CD4-positive, alpha-beta T cell treated with Interleukin-17A for 4 hours (primary cell): ENCODE measurements at places on chromosomes 4 and X.

DNA sequence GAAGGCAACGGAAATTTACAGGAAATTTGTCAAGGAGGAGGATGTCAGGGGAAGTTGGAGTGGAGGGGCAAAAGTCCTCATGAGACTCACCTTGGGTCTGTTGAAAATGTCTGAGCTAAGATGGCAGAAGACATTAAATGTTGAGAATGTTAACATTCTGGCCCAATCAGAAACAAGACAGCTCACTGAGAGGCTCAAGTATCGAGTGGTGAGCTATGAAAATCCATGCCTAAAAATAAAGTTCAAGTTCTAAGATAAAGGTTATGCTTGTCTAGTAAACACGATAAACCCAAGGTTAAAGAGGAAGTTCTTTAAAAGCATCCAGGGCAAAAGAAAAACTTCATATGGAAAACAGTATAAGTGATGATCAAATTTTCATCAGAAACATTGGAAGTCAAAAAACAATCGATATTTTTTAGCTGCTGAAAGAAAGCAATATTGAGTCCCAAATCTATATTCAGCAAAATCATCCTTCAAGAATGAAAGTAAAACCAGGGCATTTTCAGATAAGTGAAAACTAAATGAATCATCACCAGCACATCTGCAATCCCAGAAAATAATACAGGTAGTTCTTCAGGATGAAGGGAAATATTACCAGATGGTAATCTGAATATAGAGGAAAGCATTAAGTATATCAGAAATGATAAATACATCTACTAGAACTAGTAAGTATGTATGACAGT, 462.4 kb downstream of the TLL1 start:
- no peak for DNase-seq

DNA sequence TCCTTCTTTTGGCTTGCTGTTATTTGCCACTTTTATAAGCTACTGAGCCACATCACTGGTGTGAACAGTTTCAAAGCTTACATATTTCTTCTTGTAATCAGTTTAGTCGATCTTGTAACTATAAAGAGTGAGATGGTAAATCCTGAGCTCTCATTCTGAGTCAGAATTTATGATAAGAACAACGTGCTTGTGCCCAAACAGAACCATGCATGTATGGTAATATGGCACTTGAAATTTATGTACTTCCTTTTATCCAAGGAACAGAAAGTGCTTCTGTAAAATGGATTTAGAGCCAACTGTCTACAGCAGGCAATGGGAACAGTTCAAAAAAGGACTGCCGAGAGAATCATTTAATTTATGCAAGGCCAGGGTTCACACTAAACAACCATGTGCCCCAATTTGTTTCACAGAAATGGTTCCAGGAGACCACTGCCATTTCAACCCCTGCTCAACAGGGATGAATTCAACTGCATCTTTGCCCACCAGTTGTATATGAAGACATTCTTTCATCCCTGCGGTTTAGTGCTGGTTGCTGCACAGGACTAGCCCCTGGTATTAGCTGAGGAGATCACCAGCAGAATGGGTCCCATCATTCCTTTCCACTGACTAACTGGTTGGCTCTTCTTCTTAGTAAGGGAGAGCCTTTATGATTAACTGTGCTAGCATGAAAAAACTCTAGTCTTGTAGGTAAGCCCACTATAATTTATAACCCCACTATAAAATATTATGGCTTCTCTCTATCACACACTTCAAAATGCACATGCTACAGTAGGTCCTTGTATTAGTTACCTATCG, 162.9 kb upstream of the PGRMC2 start:
- no peak for DNase-seq

GRCh38 chrX:81354954-81355353, 153.1 kb downstream of the SH3BGRL start:
- no peak for DNase-seq

DNA sequence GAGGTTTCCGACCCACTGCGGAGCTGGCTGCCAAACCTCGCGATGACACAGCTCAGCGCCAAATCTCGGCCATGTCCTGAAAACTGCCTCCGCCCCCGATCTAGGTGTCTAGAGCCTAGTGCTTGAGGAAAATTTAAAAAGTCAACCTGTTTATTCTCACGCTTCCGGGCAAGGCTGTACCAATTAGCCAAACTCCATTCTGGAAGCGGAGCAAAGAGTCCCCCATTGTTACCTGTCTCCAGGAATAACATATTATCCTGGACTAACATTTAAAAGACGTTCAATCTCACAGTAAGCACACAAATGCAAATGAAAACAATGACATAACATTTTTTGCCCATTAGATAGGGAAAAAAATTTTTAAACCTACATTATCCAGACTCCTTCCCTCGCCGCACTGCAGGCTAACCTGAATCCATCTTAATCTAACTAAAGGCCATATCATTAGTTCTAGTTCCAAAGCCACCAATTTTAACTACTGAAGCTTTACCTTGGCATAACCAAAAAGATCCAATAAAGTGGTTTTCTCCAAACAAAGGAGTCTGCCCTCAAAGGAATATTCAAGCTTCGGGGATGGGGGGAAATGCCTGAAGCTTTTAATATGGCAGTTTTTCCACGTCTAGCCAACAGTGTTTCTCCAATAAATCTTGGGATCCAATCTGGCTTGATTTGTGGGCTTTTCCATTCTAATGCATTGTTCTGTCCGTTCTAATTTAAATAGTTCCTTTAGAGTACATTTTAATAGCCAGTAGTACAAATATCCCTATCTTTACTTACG, 1.9 kb downstream of the HUWE1 start:
- DNase-seq: no peak

- DNase-seq: no peak
These were observed 103.4 kb downstream of the PDGFRA start for GRCh38 chr4:54332542-54332941.

GRCh38 chr4:155929833-155930232, 23.8 kb downstream of the CTSO start:
- DNase-seq: no peak

DNA sequence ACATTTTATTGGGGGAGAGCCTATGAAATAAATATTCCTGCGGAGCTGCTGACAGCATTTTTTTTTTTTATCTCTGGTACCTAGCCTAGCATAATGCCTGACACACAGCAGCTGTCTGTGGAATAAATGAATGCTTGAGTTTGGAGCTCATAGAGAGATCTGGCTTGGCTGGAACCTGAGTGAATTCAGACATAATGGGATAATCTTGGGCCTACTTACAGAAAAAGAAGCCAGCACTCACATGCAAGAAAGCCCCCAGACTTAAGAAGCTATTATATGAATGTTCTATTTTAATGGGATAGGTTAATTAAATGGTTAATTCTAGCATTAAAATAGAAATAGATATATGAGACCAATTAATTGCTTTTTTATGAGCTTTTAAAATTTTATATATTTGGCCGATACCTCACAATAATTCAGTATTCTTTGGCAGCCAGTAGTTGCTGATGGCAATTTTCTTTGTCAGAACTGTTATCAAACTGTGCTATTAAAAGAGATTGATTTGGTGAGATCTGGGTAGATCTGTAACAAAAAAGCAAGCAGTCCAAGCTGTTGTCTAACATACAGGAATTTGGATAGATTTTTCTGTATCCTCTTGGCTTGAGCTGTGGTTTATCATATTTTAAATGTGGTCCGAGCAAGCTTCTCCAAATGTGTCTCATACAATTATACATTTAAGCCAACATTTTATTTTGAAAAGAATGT, 654.2 kb downstream of the PCDH7 start:
- no peak for DNase-seq

DNA sequence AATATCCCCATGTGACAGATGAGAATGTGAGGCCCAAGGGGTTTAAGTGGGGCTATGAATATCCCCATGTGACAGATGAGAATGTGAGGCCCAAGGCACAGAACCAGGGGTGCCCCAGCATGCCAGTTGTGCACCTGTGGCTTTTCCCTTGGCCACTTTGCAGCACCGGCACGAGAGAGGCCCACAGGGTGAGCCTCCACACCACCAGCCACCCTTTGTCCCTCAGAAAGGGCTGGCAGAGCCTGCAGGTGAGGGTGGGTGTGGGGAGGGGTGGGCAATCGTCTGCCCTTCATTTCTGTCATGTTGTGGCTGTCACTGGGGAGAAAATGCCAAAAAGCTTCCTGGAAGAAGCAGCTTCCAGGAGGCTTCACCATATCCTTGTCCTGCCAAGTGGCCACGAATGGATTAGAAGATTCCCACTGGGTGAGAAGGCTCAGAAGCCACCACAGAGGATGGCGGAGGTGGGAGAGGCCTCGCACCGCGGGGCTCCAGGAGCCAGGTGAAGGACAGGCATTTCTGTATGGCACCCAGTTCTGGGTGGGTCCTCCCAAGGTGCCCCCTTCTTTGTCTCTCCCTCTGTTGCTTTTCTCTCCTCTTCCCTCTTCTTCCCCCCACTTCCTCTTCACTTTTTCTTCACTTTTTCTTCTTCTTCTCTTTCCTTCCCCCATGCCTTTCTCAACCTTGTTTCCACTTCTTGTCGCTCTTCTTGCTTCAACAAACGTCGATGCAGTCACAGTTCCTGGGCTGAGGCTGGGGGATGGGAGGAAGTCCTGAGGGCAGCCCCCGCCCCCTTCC, 469 bp upstream of the GPR78 start:
- DNase-seq: no peak

DNA sequence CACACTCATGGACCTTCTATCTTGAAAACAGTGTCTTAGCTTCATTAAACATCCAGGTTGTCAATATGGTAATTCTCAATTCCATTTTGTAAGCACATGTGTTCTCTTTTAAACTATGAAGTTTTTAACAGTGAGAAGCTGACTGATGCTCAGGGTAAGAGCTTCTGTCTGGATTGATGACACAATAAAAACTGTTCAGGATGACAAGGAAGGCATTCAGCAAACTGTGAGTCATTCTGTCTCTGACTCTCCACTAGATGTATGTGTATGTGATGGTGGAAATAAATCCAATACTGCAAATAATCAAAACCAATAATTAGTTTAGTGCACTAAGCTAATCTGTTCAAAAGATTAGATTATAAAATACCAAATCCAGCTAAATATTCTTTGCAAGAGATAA, 115.3 kb upstream of the ARX start:
- no peak for DNase-seq

DNA sequence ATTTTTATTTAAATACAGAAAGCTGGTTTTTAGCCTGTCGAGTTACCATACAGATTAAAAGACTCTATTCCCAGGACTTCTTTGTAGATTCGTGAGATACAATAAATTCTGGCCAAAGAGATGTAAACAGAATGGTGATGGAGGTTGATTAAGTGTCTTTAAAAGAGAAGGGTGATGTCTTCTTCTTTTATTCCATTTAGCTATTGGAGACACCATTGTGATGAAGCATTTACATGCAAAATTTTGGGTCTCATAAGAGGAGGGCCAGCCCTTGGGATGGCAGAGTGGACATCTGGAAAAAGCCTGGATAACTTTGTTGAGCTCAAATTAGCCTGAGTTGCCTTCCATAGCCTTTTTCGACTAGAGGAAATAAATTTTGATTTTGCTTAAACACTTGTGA, 21.6 kb upstream of the PCDH10 start:
- DNase-seq: no peak

- DNase-seq: no peak
These were observed 353.9 kb downstream of the AFF2 start for GRCh38 chrX:148854306-148854705.

GRCh38 chr4:169150806-169151205, 120.0 kb downstream of the SH3RF1 start:
- no peak for DNase-seq

DNA sequence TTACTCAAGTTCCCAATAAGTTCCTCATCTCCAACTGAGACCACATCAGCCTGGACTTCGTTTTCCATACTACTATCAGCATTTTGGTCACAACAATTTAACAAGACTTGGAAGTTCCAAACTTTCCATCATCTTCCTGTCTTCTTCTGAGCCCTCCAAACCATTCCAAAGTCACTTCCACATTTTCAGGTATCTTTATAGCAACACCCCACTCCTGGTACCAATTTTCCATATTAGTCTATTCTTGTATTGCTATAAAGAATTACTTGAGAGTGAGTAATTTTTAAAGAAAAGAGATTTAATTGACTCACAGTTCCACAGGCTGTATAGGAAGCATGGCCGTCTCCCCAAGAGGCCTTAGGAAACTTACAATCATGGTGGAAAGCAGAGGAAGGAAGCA, 138.6 kb upstream of the GPRIN3 start:
- no peak for DNase-seq

DNA sequence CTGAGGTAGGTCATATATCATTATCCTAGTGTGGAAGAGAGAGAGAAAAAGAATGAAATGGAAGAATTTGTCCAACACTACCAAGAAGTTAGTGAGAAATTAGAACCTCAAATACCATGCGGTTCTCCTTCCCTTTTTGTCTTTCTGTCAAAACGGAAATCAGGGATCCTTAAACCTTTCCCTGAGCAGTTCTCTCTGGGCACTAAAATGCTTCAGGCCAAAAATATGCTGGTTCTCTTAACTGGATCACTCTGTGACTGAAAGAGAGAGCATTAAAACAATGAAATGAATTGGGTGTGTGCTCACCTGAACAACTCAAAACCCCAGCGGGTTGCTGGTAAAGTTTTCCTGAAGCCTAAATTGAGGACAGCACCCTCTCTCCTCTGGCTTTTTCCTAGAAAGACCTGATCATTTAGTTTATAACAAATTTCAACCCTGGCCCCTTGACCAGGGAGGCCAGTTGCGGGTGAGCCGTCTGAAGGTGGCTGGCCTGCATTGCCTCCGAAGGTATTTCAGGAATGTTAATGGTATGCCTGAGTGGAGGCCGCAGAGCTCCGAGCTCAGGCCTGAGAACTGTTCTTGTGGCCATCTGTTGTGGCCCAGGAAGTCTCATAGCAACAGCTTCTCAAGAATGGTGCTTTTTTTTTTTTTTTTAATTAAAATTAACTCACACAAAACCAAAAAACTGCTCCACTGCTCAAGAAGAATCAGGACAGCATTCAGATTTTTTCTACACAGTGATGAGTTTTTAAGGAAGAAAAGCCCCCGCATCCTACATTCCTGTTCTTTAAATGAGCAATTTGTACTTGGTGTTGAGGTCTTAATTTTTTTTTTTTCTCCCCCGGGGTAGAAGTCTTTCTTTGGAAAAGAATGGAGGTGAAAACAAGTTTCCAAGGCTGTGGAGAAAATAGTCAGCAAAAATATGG, 155.1 kb downstream of the SHROOM3 start:
- no peak for DNase-seq

GRCh38 chr4:102493257-102493656, 7.9 kb upstream of the NFKB1 start:
- no peak for DNase-seq
